ENCODE measurements at places on chromosomes 6 and 20. TPM values are rescaled to one million over a fixed set of nuclear protein-coding genes. Genes with fewer than 3 reads are reported as not detected.

C20orf144 gene
- total RNA-seq: 0.04 TPM

TINAG gene
- 0.04 TPM for total RNA-seq

SLC32A1 gene
- total RNA-seq: not detected

RFX6 gene
- not detected for total RNA-seq

FAM209B gene
- total RNA-seq: 0.13 TPM

GCNT2 gene
- 1.9 TPM for total RNA-seq

DNA sequence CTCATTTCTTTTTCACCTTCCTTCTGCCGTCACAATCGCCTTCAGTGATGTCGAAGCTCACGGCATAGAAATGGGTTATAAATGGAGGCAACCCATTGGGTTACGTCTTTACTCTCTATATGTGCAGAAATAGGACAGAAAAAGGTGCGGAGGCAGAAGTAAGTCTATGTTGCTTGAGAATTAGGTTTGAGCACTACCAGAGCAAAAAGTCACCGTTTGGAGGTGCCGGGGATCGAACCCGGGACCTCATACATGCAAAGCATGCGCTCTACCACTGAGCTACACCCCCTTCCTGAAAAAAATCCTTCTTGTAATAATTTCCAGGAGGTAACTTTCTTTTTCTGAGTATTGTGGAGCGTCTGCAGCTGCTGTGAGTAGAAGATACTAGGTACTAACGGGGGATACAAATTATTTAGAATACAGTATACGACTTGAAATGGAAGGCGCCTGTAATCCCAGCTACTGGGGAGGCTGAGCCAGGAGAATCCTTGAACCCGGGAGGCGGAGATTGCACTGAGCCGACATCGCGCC lies 134.2 kb downstream of the TRIM27 start:
- no peak overlapping the region for H3K27ac ChIP-seq
- peaks cover 85% of the 10 kb centered on the region for H3K27me3 ChIP-seq
- peak; percentile 66 for DNase-seq
- no peaks in the 10 kb centered on the region for H3K36me3 ChIP-seq
- peak overlapping the region; percentile 33 for H3K4me3 ChIP-seq
- peaks cover 3% of the 10 kb centered on the region for H3K4me1 ChIP-seq

DNA sequence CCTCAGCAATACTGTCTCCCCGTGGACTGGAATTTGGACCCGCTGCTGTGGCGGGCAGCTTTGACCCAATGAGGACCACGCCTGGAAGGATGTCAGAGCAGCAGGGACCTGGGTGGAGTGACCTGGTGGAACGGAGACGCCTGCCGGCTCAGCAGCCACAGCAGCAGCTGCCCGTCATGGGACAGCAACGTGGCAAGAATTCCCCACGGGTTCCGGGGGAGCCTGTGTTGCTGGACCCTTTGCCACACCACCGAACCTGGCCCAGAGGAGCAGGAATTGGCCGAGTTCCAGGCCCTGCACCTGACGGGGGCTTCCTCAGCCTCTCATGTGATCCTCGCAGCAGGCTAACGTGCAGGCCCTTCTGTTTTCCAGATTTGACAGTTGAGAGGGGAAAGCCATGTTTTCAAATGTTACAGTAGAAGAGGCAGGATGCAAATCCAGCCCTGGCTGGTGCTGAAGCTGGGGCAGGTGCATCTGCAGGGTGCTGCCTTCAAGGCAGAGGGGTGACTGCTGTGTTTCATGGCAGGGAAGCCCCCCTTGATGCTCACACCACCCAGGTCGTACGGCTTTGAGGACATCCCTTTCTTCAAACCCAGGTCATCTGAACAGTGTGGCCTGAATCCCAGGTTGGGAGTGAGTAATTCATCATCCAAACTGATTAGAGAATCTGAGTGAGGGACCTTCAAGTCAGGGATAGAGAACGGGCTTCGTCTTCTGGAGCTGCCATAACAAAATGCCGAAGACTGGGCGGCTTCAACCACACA lies 93.4 kb downstream of the THBS2 start:
- H3K4me3 ChIP-seq: no peak overlapping the region
- no peaks in the 10 kb centered on the region for H3K27me3 ChIP-seq
- H3K36me3 ChIP-seq: no peaks in the 10 kb centered on the region
- no peak overlapping the region for H3K27ac ChIP-seq

DNA sequence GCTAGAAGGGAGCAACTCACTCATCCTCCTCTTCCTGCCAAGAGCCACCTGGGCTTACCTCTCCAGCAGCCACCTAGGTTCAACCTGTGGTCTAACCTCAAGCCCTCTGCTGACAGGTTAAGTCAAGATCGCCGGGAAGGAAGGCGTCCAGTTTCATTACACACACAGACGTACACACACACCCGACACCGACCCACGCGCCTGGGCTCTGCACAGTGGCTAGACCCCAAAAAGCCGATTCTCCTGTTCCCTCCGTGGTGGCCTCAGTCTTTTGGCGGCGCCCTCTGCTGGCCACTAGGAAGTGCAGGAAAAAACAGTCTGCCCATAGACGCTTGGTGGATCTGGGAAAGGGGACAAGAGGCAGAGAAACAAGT lies 52.8 kb downstream of the MRPL14 start:
- H3K27me3 ChIP-seq: peaks cover 5% of the 10 kb centered on the region
- no peak overlapping the region for H3K4me3 ChIP-seq
- H3K36me3 ChIP-seq: no peaks in the 10 kb centered on the region
- H3K4me1 ChIP-seq: peaks cover 56% of the 10 kb centered on the region
- peak overlapping the region; percentile 93 for H3K27ac ChIP-seq

DNA sequence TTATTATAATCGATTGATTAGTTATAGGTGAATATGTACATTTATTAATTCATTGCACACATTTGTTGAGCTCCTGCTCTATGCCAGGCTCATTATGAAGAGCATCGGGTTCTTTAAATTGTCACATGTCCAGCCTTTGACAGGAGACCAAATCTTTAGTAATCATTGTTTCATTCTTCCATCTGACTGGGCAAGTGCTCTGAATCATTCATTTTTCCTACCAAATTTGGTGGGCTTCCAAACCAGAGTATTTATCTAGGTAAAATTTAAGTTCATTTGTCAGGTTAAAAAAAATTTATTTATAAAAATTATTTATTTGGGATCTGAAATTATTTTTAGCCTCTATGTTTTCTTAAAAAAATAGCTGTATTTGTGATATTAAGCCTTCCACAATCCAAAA lies 404.9 kb upstream of the MMS22L start:
- no peak overlapping the region for H3K4me3 ChIP-seq
- no peak overlapping the region for H3K27ac ChIP-seq
- H3K27me3 ChIP-seq: no peaks in the 10 kb centered on the region
- DNase-seq: no peak
- H3K36me3 ChIP-seq: no peaks in the 10 kb centered on the region

DNA sequence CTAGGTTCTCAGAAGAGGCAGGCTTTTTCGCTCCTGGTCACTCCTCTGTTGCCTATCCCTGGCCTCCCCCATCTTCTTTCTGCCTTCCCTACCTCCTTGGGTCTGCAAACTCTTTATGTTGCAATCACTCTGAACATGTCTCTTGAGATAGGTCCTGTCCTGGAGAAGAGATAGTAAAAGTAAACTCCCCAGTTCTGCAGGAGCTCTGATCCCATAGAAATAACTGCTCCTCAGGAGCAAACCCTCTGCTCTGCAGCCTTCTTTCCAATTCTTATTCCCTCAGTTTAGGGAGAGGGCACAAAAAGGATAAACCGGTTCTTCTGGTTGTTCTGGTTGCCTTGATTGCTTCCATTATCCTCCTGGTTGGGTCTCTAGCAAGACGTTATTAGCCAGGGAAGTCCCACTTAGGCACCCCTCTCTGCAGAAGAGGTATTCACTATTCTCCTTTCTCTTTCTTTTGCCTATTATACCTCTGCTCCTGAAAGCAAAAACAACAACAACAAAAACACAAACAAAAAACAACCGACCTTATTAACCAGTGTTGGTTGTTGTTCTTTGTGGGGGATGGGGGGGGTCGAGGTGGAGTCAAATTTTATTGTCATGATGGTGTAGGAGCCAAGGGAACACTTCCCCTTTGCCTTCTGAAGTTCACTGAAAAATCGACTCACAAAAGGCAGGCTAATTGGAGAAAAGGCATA lies 973 bp downstream of the TRIM38 start:
- peaks cover 26% of the 10 kb centered on the region for H3K36me3 ChIP-seq
- peak overlapping the region; percentile 78 for H3K4me3 ChIP-seq
- peaks cover 29% of the 10 kb centered on the region for H3K4me1 ChIP-seq
- peak; percentile 35 for DNase-seq
- H3K27me3 ChIP-seq: no peaks in the 10 kb centered on the region

DNA sequence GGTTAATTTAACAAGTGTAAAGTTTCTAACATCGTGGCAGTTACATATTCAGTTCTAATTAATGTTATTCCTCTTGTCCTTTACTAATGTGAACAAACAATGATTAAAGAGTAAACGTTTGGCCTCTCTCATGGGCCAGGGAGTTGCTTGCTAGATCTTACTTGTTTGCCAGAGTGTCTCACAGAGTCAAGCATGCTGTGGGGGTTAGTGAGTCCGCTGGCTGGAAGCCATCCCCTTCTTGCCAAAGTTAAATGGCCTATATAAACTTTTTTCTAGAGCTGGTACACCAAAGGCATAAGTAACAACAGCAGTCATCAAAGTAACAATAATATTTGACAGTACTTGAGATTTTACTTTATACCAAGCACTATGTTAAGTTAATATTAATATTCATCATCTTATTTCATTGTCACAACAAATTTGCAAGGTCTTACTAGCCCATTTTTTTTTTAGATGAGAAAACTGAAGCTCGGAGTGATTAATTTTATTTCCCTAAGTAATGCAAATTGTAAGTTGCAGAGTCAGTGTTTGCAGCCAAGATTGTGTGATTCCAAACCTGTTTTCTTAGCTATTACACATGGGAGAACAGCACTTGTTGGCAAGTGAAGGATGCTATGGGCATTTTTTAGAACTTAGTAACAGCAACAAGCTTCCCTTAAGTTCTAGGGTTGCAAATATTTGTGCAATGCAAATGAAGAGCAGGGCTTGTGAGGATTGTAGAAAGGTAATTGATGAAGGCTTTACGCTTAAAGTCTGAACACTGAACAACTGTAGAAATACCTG lies 224.5 kb downstream of the RFPL4B start:
- no peaks in the 10 kb centered on the region for H3K36me3 ChIP-seq
- H3K4me3 ChIP-seq: no peak overlapping the region
- DNase-seq: peak; percentile 37
- H3K27me3 ChIP-seq: no peaks in the 10 kb centered on the region
- no peaks in the 10 kb centered on the region for H3K4me1 ChIP-seq

GRCh38 chr6:140012150-140012549 lies 637.7 kb upstream of the CITED2 start:
- H3K4me3 ChIP-seq: no peak overlapping the region
- no peaks in the 10 kb centered on the region for H3K36me3 ChIP-seq
- DNase-seq: peak; percentile 85
- no peak overlapping the region for H3K27ac ChIP-seq
